ENCODE measurements at places on chromosomes 2 and 18.

- DNase-seq, result no peak
Observed at GRCh38 chr18:23837591-23837990, 148.3 kb downstream of the LAMA3 start.

- DNase-seq, result no peak
Observed at GRCh38 chr2:18927525-18928232, 338.3 kb upstream of the NT5C1B start.

GRCh38 chr2:169739351-169739750 lies 5.7 kb downstream of the KLHL23 start:
- no peak for DNase-seq

DNA sequence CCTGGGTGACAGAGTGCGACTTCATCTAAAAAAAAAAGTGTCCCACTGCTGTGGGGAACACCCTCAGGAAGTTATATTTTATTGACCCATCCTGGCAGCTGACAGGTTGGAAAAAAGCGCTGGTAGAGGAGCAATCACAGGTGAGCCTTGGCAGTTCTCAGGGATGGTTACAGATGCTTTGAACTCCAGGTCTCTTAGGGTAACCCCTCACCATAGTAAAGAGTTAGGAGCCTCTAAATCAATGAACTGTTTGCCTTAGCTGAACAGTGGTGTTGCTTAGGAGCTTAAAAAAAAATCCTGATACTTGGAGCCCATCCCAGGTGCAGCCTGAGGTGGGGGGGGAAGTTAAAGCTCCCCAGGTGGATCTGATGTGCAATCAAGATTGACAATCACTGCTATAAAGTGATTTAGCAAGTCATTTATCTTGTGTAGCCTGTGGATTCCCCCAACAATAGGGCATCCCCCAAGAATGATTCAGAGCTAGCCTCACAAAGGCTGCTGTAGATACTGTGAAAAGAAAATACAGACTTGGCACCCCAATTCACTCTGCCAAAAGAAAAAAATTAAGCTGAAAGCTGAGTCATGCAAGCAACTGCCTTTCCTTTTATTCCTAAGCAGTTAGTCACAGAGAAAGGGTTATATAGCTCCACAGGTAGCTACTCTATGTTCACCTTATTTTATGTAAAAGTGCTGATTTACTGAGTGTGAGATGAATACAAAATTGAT lies 14.8 kb downstream of the SLC16A14 start:
- DNase-seq, result no peak

- no peak for DNase-seq
Observed at GRCh38 chr18:37570336-37570930, 4.8 kb upstream of the CELF4 start.

- DNase-seq, result no peak
Observed at GRCh38 chr2:201414099-201415023, 36.9 kb downstream of the TRAK2 start.

GRCh38 chr2:173511942-173512341 lies 157.3 kb downstream of the CDCA7 start:
- no peak for DNase-seq

DNA sequence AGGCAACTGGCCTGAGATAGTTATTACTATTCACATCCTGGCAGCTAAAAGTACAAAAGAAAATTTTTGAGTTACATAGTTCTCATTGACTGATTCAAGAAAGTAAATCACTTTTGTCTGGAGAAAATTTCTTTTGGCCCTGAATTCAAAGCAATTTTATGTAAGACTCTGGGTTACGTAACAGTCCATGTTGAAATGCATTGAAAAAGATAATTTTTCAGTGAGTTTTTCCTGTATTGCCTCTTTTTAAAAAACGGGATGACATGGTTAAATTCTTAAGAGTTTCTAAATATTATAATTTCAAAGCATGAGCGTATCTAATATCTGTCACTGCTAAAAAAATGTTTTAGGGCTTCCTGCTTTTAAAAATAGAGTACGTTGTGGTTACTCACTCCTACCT lies 72.7 kb downstream of the ANKRD12 start:
- no peak for DNase-seq

- DNase-seq, result no peak
Observed at GRCh38 chr2:88027697-88028389, 11.5 kb upstream of the RNU2-63P start.

- peak; percentile 97 for DNase-seq
Observed at GRCh38 chr2:60756097-60757087, at the start of gene PAPOLG. Gene PAPOLG (plus strand): TSS chr2:60756268. CDS start chr2:60756479, 211 bp downstream.

- no peak for DNase-seq
Observed at GRCh38 chr18:9851511-9851910, 34.3 kb upstream of the TXNDC2 start.

DNA sequence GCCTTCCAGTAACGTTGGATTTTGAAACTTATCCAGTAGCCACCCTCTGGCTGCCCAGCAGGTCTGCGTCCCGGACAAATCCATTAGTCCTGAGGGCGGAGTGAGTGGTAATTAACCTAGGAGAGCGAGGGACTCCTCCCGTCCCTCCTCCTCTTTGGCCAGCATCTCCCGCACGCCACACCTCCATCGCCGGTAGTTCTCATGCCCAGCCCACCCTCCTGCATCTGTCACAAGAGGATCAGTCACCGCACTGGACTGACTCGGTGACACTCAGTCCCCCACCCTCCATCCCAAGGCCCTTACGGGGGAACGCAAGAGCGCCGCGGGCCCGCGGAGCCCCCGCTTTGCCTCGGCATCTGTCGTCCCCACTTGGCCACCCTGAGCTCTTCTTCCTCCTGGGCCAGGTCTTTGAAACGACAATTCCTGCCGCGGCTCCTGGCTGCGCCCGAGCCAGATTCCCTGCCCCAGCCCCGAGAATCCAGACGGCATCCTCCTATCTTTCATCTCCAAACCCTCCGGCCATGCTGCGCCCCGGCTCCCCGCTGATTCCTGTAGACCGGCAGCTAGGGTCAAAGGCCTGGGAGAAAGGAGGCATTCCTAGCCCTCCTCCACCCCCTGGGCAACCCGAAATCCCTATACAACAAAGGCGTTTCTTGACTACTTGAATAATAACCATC lies 77.5 kb downstream of the EIF2AK3 start:
- DNase-seq, result no peak

DNA sequence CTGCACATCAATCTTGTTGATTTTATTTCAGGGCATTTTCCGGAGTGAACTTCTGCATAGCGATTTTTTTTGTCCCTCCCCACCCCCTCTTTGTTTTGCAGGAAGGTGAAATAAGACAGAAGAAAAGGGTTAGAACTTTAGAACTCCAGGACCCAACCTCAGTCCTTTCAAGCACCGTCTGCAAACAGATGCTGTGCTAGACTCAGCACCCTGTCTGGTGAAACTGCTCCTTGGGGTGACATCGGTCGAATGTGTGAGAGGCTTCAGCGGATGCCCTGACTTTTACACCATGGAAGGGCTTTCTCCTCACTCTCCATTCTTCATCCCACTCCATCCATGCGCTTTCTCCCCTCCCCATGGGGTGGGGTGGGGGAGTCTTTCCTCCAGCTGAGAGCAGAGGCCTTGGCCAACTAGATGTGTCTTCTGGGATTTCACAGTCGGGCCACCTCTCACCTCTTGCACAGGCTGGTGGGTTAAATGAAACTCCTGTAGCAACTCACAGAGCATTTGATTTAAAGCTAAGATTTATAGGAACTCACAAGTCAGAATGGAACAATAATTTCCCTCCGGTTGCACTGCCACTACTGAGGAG lies 43.3 kb upstream of the EDAR start:
- no peak for DNase-seq

DNA sequence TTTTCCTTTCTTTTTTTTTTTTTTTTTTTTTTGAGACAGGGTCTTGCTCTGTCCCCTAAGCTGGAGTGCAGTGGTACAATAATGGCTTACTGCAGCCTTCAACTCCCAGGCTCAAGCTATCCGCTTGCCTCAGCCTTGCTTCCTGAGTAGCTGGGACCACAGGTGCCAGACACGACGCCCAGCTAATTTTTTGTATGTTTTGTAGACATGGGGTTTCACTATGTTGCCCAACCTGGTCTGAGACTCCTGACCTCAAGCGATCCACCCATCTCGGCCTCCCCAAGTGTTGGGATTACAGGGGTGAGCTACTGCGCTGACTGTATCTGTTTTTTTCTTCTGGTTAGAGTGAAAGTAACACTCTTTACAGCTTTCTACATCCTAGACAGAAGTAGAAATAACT lies 240.3 kb upstream of the FBXO11 start:
- DNase-seq, result no peak

- DNase-seq, result no peak
Observed at GRCh38 chr2:217683106-217683870, 319.5 kb downstream of the TNS1 start.

GRCh38 chr2:52288596-52288995 lies 1256.7 kb upstream of the NRXN1 start:
- DNase-seq, result no peak

- no peak for DNase-seq
Observed at GRCh38 chr18:61703508-61703907, 189.3 kb downstream of the RNF152 start.

GRCh38 chr2:240144649-240145261 lies 4.3 kb upstream of the OTOS start:
- no peak for DNase-seq

DNA sequence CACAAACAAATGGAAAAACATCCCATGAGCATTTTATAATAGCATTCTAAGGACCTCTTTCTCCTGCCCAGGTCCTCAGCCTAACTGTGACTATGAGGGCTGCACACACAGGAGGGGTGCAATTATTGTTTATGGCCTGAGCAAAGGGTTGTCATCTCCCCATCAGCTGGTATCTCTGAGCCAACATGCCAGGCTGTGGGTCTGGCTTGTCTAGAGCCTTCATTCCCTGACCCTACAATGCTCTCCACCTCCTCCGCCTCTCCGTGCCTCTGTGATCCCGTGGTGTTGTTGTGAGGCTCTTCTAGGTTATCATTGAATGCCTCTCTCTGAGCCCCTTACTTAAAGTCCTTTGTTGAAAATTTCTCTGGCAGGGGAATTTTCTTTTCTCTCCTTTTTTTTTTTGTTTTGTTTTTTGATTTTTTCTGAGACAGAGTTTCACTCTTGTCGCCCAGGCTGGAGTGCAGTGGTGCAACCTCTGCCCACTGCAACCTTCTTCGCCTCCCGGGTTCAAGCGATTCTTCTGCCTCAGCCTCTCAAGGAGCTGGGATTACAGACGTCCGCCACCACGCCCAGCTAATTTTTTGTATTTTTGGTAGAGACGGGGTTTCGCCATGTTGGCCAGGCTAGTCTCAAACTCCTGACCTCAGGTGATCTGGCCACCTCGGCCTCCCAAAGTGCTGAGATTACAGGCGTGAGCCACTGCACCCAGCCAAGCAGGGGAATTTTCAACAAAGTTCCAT lies 126.4 kb downstream of the SMAD7 start:
- DNase-seq, result no peak

DNA sequence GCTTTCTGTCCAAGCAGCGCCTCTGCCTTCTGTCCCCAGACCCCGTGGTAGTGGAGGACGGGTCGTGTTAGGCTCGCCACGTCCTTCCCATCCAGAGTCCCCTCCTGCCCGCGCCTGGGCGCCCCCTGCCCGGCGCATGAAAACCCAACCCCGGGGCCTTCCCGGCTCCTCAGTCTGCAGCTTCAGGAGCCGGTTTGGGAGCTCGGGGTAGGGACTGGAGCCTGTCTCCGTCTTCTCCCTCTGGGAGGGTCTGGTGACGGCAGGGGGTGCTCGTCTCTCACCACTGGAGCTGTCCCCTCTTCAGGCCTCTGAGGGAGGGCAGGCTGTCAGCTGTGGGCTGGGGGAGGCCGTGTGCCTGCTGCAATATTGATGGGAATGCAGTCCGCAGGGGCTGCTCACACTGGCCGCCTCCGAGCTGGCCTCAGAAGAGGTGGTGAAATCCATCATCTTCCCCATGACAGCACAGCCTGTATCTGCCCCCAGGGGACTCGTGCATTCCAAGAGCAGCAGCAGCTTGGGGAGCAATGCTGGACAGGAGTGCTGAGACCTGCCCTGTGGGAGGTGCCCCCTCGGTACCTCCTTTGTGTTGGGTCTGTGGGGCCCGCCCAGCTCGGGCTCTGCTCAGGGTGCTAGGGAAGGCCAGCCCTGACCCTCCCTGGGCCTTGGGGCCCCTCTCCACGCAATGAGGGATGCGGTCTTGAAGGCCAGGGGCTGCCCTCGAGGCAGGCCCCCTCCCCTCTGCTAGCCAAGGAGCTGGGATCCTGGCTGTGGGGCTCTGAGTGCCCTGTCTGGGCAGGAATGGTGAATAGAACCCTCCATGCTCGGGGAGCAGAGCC lies 17.8 kb upstream of the KLHL30 start:
- DNase-seq, result no peak

- no peak for DNase-seq
Observed at GRCh38 chr2:143209570-143210445, 80.6 kb downstream of the ARHGAP15 start.

- no peak for DNase-seq
Observed at GRCh38 chr2:150204451-150204850, 283.0 kb downstream of the RND3 start.

GRCh38 chr2:98598781-98599428 lies 9.4 kb downstream of the COA5 start:
- no peak for DNase-seq

DNA sequence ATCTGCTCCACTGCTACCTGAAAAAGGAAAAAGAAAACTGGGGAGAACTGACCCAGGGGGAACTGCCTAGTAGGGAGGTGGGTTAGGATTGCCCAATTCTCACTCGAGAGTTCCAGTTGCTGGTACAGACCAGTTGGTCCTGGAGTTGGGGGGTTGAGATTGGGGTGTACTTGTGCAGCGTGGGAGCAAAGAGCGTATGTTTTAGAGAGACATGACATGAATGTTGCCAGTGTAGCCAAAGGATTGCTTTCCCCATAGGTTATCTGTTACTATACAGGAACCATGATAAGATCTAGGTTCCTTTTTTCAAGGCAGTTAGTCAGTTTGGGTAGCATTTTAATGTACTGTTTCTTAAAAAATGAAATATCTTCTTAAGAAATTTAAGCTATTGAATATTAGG lies 68.6 kb downstream of the APLF start:
- no peak for DNase-seq

GRCh38 chr18:8389391-8390340 lies 219.6 kb upstream of the RAB12 start:
- peak; percentile 20 for DNase-seq

DNA sequence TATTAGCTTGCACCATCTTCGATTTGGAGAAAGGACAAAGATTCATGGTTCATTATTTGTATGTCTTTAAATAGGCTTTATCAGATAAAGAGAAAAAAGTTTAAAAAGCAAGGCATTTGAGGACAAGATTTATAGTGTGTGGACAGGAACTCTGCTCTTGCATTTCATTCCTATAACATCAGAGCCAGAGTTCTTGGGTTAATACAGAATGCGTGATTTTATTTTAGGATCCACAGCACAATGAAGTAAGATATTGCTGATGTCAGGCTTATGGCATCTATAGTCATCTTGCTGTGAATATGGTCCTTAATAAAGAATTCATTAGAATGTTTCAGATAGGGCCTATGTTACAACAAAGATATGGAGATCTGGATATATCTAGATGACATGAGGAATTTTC lies 19.7 kb downstream of the RASGRP3 start:
- no peak for DNase-seq

- no peak for DNase-seq
Observed at GRCh38 chr18:62186499-62186773, 420 bp downstream of the PIGN start.

GRCh38 chr2:29001806-29002205 lies 20.7 kb downstream of the TOGARAM2 start:
- DNase-seq, result no peak

GRCh38 chr18:68848242-68848641 lies 50.4 kb downstream of the CCDC102B start:
- no peak for DNase-seq

Data from activated T-cell treated with anti-CD3 and anti-CD28 coated beads for 48 hours (primary cell).